Bone marrow (tissue), 2 donors: ENCODE measurements at places on chromosomes 12 and 14.

GRCh38 chr12:116604178-116604895 lies 45.2 kb downstream of the MAP1LC3B2 start:
- DNase-seq: no peak

GRCh38 chr12:19234171-19234704 lies 104.7 kb downstream of the PLEKHA5 start:
- no peak for DNase-seq

GRCh38 chr12:104507672-104508071 lies 50.9 kb downstream of the CHST11 start:
- no peak for DNase-seq

GRCh38 chr12:82448911-82449578 lies 90.7 kb downstream of the METTL25 start:
- DNase-seq: no peak

GRCh38 chr12:104454997-104455396 lies 1.8 kb upstream of the CHST11 start:
- DNase-seq: no peak

- no peak for DNase-seq
Observed at GRCh38 chr12:62676521-62677307, 210.1 kb downstream of the MON2 start.
